ENCODE measurements at places on chromosomes 5 and 9.

DNA sequence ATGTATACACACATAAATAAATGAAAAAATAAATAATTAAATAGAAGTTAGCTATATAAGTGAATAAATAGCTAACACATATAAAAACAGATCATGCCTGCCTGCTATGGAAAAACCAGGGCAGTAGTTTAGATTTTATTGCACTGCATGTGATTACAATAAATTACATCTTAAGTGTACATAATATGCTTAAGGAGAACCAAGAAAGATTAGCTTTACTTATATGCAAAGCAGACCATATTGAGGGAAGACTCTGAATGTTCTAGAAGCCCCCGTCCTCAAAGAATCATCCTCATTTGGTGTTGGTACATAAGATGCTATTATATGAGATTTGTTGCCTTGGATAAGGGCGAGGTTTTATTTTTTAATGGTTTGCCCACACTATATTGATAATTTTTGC lies 5.9 kb upstream of the CTXN3 start:
- DNase-seq: no peak

DNA sequence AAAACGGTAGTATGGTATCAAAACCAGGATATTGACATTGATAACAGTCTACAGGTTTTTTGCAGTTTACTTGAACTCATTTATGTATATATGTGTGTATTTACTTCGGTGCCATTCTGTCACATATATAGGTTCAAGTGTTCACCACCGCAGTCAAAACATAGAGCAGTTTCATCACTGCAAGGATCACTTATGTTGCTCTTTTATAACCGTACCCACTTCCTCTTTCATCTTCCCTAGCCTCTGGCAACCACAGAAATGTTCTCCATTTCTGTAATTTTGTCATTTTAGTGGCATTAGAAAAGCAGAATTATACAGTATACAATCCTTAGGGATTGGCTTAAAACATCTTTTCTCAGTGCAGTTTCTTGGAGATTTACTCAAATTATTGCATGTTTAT lies 90.3 kb downstream of the SH3GL2 start:
- no peak for DNase-seq

DNA sequence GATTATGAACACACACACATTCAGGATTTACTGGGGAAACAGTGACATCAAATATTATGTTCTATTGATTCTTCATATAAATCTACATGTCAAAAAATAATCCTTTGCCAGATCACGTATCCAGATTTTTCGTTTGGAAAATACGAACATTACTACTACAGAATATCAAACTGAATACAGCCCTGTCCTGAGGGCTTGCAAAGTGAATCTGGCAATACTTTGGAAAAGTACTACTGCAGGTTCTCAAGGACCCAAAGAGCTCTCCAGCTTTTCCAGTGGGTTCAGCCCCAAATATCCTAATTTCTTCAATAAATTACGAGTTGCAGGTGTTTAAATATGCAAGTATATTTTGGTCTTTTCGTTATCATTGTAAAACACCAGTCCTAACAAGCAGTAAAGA lies 411 bp upstream of the NDUFS4 start:
- no peak for DNase-seq

DNA sequence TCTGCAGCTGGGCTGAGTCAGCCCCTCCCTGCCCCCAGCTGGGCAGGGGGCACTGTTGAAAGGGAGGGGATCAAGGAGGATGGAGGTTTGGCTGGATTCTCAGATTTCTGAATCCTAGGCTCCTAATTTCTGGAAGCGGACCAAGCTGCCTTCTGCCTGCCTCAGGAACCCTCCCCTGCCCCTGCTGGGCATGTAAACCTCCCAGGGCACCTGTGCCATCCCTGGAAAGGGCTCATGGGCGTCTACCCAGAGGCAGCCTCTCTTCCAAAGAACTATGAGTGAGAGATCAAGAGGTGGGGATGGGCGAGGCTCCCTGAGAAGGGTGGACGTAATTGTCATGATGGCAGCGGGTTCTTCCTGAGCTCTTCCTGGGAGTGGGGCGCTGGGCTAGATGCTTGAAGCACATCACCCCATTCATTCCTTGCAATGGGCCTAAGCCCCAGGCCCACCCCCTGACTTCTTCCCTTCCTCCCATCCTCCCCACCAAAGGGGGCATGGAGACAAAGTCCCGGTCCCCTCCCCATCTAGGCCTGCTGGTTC lies 21.6 kb downstream of the CSF1R start:
- no peak for DNase-seq

- peak; percentile 60 for DNase-seq
Measured at GRCh38 chr9:131678499-131679111, 61.3 kb downstream of the RAPGEF1 start.

- no peak for DNase-seq
Measured at GRCh38 chr5:126055348-126055729, 367.9 kb upstream of the GRAMD2B start.

GRCh38 chr9:114181607-114182409 lies 26.5 kb downstream of the COL27A1 start:
- DNase-seq: no peak

GRCh38 chr5:54524082-54524481 lies 6.5 kb downstream of the SNX18 start:
- no peak for DNase-seq

DNA sequence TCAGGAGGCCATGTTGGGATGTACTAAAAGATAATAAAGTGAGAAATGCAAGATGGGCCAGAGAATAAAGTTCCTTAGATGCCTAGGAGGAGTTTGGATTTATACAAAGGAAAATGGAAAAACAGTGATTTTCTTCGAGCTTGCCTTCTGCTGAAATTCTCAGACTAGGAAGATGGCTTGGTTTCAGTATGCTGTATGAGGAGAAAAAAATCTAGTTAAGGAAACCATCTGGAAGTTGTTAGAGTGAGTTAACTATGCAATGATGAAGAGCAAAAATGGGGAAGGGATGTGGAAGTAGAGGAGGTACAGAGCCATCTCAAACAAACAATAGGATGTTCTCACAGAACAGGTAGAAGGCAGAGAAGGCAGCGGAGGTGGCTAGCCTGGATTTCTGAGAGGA lies 162.9 kb upstream of the FTMT start:
- DNase-seq: no peak

DNA sequence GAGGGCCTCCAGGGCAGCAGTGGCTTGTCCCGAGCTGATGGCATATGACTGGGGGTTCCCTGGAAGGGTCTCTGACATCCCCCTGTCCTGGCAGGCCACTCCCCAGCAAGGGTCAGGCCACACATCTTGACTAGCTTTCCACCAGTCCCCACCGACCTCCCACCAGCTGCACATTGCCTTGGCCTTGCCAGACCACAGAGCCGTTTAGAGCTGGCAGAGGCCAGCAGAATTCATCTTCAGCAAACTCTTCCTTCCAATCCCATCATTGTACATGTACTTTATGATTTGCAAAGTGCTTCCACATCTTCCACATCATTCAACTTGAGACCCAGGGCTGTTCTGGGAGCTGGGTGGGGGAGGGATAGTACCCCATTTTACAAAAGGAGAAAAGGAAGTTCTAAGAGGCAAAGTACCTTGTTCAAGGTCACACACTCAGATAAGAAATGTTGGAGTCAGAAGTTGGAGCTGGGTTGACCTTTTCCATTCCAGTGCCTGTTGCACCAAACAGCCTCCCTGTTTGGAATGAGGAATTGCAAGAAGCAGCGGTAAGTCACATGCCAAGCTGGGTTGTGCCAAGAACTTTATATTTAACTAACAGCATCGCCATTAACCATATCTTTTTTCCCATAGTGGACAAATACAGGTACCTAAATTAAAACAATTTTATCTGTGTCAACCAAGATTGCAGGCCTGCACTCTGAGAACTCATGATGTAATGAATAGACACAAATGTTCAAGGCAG lies 25.8 kb upstream of the COL15A1 start:
- DNase-seq: no peak

DNA sequence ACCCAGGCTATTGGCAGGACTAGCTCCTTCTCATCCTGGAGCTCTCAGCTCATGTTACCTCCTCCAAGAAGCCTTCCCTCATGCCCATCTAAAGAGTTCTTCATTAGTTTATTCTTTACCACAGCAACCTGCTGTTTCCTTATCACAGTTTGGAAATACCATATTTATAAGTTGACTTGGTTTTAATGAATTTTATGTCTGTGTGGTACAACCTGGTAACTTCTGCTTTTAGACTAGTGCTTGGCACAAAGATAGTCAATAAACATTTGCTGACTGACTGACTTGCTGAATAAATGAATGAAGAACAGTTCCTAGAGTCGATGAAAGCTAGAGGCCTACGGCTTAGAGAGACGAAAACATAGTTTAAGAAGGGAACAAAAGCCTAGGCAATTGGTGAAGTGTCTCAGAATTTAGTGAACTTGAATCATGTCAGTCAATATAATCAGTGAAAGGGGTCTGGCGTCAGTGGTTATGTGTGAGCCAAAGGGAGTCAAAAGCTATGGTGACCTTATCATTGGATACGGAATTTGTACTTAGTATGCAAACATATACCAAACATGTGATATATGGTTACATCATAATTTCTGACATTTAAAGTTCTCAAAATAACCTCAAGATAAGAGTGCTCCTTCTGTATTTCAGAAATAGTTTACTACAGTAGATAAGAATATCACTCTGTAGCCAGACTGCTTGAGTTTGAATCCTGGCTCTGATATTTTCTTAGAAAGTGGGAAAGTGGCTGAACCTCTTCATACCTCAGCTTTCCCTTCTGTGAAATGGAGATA lies 239.5 kb downstream of the MCTP1 start:
- DNase-seq: no peak

DNA sequence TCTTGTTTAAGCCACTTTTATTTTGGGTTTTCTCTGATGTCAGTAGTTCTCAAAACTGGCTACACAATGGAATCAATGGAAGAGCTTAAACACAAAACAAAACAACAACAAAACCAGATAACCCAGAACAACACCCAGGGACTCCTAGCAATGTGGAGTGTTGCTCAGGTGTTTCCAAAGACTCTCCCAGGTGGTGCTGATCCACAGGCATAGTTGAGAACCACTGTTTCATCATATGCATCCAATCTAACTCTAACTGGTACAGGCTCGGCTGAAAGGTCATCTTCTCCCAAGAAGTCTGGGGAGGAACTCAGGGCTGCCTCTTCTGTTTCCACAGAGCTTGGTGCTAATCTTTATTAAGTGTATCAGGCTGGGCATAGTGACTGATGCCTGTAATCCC lies 5.4 kb upstream of the ALDH1B1 start:
- no peak for DNase-seq

- no peak for DNase-seq
Measured at GRCh38 chr9:86854898-86855523, 92.3 kb downstream of the GAS1 start.

DNA sequence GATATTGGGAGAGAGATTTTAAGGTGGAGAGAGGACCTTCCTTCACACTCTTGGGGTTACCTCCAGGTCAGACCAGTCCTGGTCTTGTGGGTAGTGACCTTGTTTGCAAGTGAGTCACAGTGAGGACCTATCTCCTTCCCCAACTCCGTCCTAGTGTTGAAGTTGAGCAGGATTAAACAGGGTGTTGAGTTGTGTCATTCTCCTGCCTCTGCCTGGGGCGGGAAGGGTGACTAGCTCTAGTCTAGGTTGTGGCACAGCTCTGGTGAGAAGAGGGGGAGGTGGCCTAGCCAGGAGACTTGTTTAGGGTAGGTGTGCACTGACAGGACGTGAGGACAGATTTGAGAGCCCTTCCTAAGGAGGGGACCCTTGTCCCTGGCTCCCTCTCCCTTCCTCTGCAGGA lies 119.6 kb upstream of the PITX1 start:
- DNase-seq: no peak

GRCh38 chr5:129155876-129156275 lies 61.3 kb downstream of the ISOC1 start:
- DNase-seq: no peak

- DNase-seq: no peak
Measured at GRCh38 chr5:141963701-141964100, 5.2 kb upstream of the RNF14 start.

DNA sequence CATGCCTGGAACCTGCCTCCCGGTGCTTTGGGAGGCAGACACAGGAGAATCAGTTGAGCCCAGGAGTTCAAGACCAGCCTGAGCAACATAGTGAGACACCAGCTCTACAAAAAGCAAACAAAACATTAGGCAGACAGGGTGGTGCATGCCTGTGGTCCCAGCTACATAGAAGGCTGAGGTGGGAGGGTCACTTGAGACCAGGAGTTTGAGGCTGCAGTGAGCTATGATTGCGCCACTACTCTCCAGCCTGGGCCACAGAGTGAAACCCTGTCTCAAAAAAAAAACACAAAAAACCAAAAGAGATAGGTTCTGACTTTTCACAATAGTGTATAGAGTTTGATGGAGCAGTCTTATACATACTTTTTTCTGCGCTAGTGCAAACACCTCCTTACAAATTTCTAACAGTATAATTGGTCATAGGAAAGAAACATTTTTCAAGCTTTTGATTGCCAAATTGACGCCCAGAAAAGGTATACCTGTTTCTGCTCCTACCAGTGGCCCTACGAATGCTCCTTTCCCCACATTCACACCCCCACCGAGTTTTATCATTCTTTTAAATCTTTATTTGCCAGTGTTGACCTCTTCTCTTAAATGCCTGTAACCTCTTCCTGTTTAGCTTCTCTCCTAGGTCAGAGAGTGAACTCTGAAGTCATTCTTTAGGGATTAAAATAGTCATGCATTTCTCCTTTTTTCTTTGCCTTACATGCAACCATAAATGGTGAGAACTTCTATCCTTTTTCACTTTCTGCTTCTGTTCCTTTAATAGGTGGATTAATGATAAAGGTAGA lies 7.5 kb downstream of the DOCK8 start:
- DNase-seq: no peak

GRCh38 chr5:15693382-15693728 lies 193.4 kb downstream of the FBXL7 start:
- no peak for DNase-seq

DNA sequence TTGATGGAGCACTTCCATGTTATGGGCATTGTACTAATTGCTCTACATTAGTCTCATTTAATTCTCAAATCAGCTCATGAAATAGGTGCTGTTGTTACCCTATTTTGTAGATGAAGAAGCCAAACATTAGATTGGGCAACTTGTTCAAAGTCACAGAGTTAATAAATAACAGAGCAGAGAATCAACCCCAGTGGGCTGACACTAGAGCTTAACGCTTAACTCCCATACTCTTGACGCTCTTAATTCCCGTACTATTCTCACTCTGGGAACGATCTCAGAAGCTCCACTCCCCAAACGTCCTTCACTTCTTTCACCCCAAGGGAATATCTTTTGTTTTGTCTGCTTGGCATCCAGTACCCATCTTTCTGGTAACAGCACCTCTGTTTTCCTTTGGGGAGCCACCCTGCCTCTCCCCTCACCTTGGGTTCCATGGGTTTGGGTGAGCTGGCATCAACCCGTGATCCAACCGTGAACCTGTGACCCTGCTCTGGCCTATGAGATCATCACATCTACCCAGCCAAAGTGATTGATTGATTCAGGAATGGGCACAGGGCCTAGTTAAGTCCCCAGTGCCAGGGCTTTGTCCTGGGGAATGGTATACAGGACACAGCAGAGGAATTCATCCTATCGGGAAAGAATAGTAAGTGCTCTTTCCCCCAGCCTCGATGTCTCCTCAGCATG lies 169.2 kb downstream of the NR3C1 start:
- DNase-seq: no peak

- DNase-seq: no peak
Measured at GRCh38 chr9:70554881-70555280, 140.4 kb upstream of the KLF9 start.

GRCh38 chr5:68332080-68332451 lies 116.5 kb downstream of the PIK3R1 start:
- no peak for DNase-seq

- DNase-seq: no peak
Measured at GRCh38 chr5:157559301-157559700, 16.3 kb downstream of the ADAM19 start.

- DNase-seq: no peak
Measured at GRCh38 chr5:141692533-141692888, 10.5 kb upstream of the ARAP3 start.

All from stimulated activated CD8-positive, alpha-beta memory T cell treated with anti-CD3 and anti-CD28 coated beads, Interleukin-2, amount 100 ng/mL, for 1 hour (primary cell).